H1 (cell line): ENCODE measurements at places on chromosomes 13 and 19. TPM values are rescaled to one million over a fixed set of nuclear protein-coding genes. Genes with fewer than 3 reads are reported as not detected.

Gene PCID2
- total RNA-seq, result 72.8 and 75.1 TPM in 2 replicates

Gene CDX2
- 0.09 TPM in 1 of 2 replicates, not detected in the other for total RNA-seq

Gene ZNF726
- total RNA-seq, result not detected in 2 replicates

Gene SHC2
- 3.5 and 4.4 TPM in 2 replicates for total RNA-seq

Gene FPR3
- not detected in 2 replicates for total RNA-seq
